Hair follicular keratinocyte (primary cell): ENCODE measurements at places on chromosomes 1 and 21. TPM values are rescaled to one million over a fixed set of nuclear protein-coding genes. Genes with fewer than 3 reads are reported as not detected.

Gene SPRR5
- total RNA-seq = 0.31 TPM in 1 of 2 replicates, not detected in the other

Gene FCRL6
- total RNA-seq = not detected in 2 replicates

Gene SPRR2B
- total RNA-seq = not detected in 2 replicates

Gene OLIG2
- total RNA-seq = not detected in 2 replicates

Gene TRAF3IP3
- total RNA-seq = 0.11 and 1.5 TPM in 2 replicates

Gene HHAT
- 1.4 and 2.4 TPM in 2 replicates for total RNA-seq

Gene NR1I3
- total RNA-seq = not detected in 2 replicates

Gene ACTL8
- not detected in 2 replicates for total RNA-seq

Gene S100A3
- total RNA-seq = 7.7 and 12.7 TPM in 2 replicates

Gene TNFRSF4
- not detected in 2 replicates for total RNA-seq

Gene TMEM200B
- 5.9 and 6.6 TPM in 2 replicates for total RNA-seq

Gene CCDC27
- not detected in 2 replicates for total RNA-seq

Gene UBAP2L
- total RNA-seq = 49.7 and 66.9 TPM in 2 replicates
